ENCODE measurements at places on chromosomes 12 and 14. TPM values are rescaled to one million over a fixed set of nuclear protein-coding genes. Genes with fewer than 3 reads are reported as not detected.

DNA sequence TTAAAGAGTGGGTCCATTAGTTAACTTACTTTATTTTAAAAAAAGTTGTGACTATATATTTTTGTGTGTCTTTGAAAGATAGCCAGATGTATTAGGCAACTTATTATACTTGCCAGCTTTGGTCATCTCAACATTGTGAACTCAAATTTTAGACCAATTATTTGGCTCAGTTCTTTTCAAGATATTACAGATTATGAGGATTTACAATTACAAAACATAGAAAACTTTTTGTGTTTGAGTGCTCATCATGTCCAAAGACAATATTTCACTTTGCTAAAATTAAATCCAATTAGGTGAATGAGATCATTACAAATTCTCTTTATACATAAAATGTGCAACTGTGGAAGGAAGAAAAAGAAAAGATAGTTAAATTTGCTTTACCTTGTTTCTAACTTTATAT, 18.3 kb upstream of the PDE3A start:
- no peak for DNase-seq

- DNase-seq = no peak
Observed at GRCh38 chr12:6662602-6662905, 365 bp downstream of the ING4 start.

The HCAR1 gene
- total RNA-seq = not detected

GRCh38 chr14:34362641-34363251, 99.3 kb downstream of the SPTSSA start:
- DNase-seq = no peak

GRCh38 chr14:31180299-31181051, 27.1 kb downstream of the HECTD1 start:
- DNase-seq = no peak

The AKT1 gene
- total RNA-seq = 65.7 TPM

GRCh38 chr14:76761960-76762410, 717 bp downstream of the VASH1 start:
- DNase-seq = no peak

GRCh38 chr12:6097411-6097810, 27.1 kb downstream of the VWF start:
- no peak for DNase-seq

DNA sequence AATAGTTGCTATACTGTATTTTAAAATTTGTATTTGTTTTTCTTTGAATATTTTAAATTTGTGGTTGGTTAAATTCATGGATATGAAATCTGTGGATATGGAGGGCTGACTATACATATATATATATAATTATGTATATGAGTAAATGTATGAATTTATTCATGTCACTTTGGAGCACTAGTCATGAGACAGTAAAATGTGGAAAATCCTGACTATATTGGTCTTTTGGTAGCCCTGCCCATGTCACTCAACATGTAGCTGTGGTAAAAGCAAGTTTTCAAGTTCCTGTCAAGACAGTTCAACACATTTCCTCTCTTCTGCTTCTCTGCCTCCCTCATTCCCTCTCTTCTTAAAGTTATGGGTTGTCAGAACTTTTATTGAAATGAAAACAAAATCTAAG, 17.3 kb upstream of the C12orf71 start:
- no peak for DNase-seq

Measured in CD8-positive, alpha-beta T cell (primary cell).